ENCODE measurements at places on chromosomes 1 and 21.
A peak's percentile ranks its signal among the peaks of the same experiment; 100 is the strongest.

- DNase-seq = no peak
Measured at GRCh38 chr1:153803470-153804056, 28.4 kb downstream of the SLC27A3 start.

GRCh38 chr1:212774584-212774983, 17.0 kb downstream of the NSL1 start:
- DNase-seq = no peak

- DNase-seq = peak; percentile 76
Measured at GRCh38 chr1:2194898-2195673, 514 bp upstream of the FAAP20 start.

DNA sequence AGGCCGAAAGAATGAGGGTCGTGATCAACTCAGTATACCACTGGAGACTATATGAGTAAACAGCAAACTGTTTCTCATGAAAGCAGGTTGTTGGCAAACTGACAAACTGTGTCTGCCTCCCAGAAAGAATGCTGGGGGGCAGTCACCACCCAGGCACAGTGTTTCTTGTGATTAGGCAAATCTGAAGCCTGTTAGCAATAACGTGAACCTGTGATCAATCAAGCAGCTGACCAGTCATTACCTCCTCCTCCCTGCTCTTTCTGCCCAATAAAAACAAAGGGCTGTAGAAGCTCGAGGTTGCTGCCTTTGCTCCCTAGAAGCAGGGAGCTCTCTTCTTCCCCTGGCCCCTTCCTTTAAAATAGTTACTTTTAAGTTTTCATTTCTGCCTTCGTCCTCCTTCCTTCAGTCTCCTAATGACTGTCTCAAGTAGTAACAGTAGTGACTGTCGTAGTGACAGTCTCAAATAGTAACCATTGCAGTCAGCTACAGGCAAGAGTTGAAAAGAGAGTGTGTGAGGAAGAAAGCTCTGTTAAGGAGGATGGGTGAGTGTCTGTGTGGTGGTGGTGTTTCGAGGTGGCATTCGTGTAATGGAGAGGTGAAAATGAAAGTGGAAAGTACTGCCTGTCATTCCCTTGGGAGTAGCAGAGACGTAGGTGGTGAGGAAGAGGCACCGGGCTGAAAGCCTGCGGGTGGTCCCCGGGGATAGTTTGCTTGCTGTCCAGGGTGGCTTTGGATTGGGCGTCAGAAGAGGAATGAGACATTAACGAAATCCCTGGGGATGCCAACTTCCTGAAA, 14.5 kb downstream of the HHAT start:
- DNase-seq = no peak

DNA sequence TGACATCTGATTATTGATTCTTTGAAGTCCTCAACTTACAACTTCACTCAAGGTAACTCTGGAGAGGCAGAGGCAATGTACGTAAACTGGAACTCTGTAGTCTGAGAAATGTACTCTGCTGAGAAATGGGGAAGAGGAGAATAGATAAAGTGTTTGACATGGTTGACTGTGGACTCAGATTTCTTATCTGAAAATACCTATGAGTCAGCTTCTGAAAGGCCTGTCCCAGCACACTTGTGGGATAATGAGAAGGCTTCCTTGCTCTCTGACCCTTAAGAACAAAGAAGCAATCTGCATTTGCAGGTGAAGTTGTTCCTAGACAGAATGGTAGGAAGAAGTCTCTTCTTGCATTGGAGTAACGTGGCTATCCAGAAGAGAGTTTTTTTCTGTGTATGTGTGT, 1573.5 kb downstream of the BRINP3 start:
- DNase-seq = no peak

DNA sequence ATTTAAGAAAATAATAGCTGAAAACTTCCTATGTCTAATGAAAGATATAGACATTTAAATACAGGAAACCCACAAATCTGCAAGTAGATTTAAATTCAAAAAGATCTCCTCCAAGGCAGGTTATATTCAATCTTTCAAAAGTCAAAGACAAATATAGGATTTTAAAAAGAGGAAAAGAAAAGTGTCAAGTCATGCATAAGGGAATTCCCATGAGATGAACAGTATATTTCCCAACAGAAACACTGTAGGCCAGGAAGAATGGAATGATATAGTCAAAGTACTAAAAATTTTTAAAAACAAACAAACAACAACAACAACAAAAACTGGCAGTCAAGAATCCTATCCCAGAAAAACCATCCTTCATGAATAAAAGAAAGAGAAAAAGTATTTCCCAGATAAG, 806.5 kb upstream of the BRINP3 start:
- no peak for DNase-seq

GRCh38 chr1:197127246-197127912, 19.1 kb downstream of the ASPM start:
- DNase-seq = no peak

- DNase-seq = no peak
Measured at GRCh38 chr1:167054531-167054930, 35.6 kb downstream of the GPA33 start.

DNA sequence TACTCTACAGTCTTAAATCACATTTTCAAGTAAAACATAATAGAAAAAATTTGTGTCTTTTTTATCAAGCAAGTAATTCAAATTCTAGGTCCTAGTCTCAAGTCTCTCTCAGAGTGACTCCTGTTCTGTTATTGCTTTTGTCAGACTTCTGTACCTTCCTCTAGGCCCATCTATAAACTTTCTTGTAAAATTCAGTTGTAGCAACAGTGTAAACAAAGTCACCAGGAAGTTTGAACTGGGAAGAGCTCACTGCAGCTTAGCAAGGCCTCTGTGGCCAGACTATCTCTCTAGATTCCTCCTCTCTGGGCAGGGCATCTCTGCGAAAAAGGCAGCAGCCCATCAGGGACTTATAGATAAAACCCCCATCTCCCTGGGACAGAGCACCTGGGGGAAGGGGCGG, 13.5 kb upstream of the ZNF678 start:
- DNase-seq = no peak

DNA sequence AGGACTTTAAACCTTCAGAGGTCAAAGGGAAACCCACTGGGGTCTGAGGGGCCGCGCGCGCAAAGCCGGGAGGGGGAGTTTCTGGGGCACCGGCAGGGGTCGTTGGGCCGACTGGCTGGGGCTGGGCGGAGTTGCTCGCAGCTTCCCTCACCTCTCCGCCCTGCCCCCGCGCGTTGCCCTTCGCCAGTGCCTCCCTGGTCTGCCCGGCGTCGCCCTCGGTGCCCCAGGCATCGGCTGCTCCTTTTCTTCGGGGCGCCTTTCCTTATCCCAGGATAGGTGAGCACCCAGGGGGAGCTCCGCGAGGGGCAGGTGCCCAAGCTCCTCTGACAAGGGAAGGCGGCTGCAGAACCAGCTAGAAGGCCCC, 390 bp upstream of the NGF start:
- DNase-seq = no peak
